Spinal cord (tissue), 10 donors: ENCODE measurements at places on chromosomes 7 and 10. TPM values are rescaled to one million over a fixed set of nuclear protein-coding genes. Genes with fewer than 3 reads are reported as not detected.

The LRRTM3 gene
- total RNA-seq = 16.5 TPM

The FAM131B gene
- total RNA-seq = 26.7 TPM

The ADAP1 gene
- total RNA-seq = 65.6 TPM

The IL2RA gene
- total RNA-seq = not detected

The PILRA gene
- 4.1 TPM for total RNA-seq

The INMT gene
- 11.6 TPM for total RNA-seq

The ENKUR gene
- 10.5 TPM for total RNA-seq

The NCF1 gene
- 2.8 TPM for total RNA-seq

The HKDC1 gene
- 0.89 TPM for total RNA-seq

The PON1 gene
- 0.59 TPM for total RNA-seq

The GIMAP1 gene
- total RNA-seq = 1.2 TPM

The CNPY1 gene
- total RNA-seq = 0.79 TPM

The CPA1 gene
- 0.77 TPM for total RNA-seq

The PHTF2 gene
- total RNA-seq = 25.1 TPM

The GPR26 gene
- 7.6 TPM for total RNA-seq
